ENCODE measurements at places on chromosomes 16 and 17. TPM values are rescaled to one million over a fixed set of nuclear protein-coding genes. Genes with fewer than 3 reads are reported as not detected.

The KRTAP4-5 gene
- total RNA-seq = not detected

The PLEKHH3 gene
- total RNA-seq = 102 TPM

The NSRP1 gene
- total RNA-seq = 38.4 TPM

The CDH5 gene
- 59.7 TPM for total RNA-seq

The CNEP1R1 gene
- 14.1 TPM for total RNA-seq

DNA sequence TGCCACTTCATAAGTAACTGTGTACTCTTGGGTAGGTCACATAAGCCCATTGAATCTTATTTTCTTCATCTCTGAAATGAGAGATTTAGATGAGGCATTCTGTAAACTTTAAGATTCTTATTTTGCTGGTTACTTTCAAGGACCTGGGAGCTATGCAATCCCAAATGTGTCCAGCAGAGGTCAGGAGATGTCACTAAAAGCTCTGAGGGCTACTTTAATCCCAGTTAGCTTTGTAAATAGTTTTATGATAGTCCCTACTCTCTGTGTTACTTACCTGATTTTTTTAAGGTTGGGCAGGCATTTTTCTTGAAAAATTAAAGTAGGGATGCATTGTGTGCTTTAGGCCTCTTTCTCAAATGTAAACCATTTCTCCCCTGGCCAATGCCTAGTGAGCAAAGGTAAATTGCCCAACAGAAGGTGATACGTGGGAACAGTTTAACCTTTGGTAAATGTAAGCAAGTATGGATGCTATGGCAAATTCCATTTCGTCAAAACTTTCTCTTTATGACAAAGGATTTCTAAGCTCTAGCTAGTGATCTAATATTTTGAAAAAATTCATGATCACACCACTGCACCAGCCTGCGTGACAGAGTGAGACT lies 57.1 kb upstream of the WSB1 start:
- no peaks in the 10 kb centered on the region for H3K27me3 ChIP-seq
- no peaks in the 10 kb centered on the region for H3K4me1 ChIP-seq
- H3K36me3 ChIP-seq = no peaks in the 10 kb centered on the region
- no peak overlapping the region for H3K4me3 ChIP-seq
- H3K27ac ChIP-seq = no peak overlapping the region

- H3K27ac ChIP-seq = peak overlapping the region; percentile 77
- peak; percentile 52 for DNase-seq
- H3K4me3 ChIP-seq = no peak overlapping the region
- H3K27me3 ChIP-seq = no peaks in the 10 kb centered on the region
- H3K36me3 ChIP-seq = no peaks in the 10 kb centered on the region
Measured at GRCh38 chr16:17377360-17378324, 93.1 kb downstream of the XYLT1 start.

- DNase-seq = peak; percentile 31
- H3K27me3 ChIP-seq = no peaks in the 10 kb centered on the region
- H3K27ac ChIP-seq = peak within 1 kb of the TSS; percentile 85
- no peaks in the 10 kb centered on the region for H3K36me3 ChIP-seq
Measured at GRCh38 chr16:81238296-81239011, at the start of gene BCO1. Gene BCO1 (plus strand): TSS chr16:81238689. CDS start chr16:81238909, 220 bp downstream.

GRCh38 chr17:55931446-55931845 lies 180.6 kb downstream of the PCTP start:
- no peaks in the 10 kb centered on the region for H3K4me1 ChIP-seq
- no peak overlapping the region for H3K27ac ChIP-seq
- H3K36me3 ChIP-seq = no peaks in the 10 kb centered on the region
- H3K4me3 ChIP-seq = no peak overlapping the region
- H3K27me3 ChIP-seq = no peaks in the 10 kb centered on the region
- DNase-seq = no peak

DNA sequence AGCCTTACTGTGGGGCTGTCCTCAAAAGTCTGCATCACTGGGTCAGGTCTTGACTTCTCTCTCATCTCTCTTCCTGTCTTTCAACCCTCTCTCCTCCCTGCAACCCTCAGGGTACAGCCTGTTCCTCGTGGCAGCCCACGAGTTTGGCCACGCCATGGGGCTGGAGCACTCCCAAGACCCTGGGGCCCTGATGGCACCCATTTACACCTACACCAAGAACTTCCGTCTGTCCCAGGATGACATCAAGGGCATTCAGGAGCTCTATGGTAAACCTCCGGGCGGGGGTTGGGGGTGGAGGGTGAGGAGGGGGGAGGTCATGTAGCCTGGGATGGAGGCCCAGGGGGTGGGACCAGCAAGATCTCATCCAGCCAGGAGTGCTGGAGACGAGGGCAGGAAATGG lies 12.7 kb downstream of the MMP2 start:
- peak overlapping the region; percentile 89 for H3K27ac ChIP-seq
- no peaks in the 10 kb centered on the region for H3K27me3 ChIP-seq
- H3K4me3 ChIP-seq = no peak overlapping the region
- DNase-seq = peak; percentile 61
- H3K36me3 ChIP-seq = no peaks in the 10 kb centered on the region
- H3K4me1 ChIP-seq = peaks cover 8% of the 10 kb centered on the region

DNA sequence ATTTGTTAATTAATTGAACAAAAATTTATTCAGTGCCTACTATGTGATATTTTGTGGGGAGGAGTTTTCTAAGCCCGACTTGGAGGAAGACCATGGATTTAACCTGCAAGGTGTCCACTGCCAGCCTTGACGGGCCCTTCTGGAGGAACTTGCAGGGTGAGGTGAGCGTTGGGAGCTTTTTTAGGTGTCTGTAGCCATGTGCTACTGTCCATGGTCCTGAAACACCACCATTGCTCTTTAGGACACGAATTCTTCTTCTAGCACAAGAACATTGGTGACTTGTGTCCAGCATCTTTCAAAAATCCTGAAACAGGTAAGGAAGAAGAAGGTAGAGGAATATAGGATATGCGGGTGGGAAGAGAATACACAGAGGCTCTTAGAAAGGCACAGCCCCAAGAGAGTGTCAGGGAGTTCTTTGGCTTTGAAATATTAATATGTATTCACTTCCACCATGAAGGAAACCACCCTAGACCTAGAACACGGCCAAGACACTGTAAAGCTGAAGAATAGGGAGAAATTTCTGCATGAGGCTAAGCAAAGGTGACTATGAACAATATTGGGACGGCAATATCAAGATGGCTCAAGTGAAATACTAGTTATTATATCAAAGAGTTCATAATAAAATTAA lies 27.9 kb upstream of the OR4D1 start:
- H3K36me3 ChIP-seq = no peaks in the 10 kb centered on the region
- no peaks in the 10 kb centered on the region for H3K4me1 ChIP-seq
- no peak for DNase-seq
- H3K4me3 ChIP-seq = no peak overlapping the region
- H3K27ac ChIP-seq = no peak overlapping the region

DNA sequence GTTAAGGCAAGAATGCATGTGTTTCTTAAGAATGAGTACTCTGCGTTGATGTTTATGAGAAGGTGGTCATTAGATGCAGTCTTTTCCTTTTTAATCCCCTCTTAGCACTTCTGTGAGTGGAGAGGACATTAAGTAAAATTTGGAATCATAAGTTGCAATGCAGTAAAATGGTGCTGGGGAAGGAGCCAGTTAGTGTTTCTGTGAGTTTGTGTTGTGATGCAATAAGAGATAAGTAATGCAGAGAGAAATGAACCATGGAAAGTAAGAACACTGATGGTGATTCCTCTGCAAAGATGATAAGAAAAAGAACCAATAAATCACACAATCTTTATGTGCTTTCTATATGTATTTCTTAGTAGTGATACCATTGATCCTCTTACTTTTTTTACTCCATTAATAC lies 20.0 kb downstream of the ABHD15 start:
- no peaks in the 10 kb centered on the region for H3K4me1 ChIP-seq
- H3K36me3 ChIP-seq = no peaks in the 10 kb centered on the region
- no peak for DNase-seq
- no peaks in the 10 kb centered on the region for H3K27me3 ChIP-seq
- no peak overlapping the region for H3K4me3 ChIP-seq

DNA sequence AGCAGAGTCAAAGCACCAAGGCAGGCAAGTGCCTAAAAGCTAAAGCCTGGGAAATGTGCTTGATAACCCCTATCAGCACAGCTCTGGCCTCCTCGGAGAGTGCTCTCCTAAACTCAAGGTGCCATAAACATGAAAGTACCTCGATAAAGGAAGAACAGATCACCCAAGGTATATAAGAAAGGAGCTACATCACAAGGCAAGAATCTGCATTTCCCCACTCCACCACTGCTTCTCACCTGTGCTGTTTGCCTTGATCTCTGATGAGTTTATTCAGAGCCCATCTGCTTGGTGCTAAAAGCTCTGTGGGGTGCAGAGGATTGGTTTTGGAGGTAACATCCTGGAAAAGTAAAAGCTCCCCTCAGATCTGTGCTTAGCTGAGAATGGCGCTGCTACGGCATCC lies 449.5 kb upstream of the CDH5 start:
- H3K4me3 ChIP-seq = no peak overlapping the region
- H3K36me3 ChIP-seq = no peaks in the 10 kb centered on the region
- H3K4me1 ChIP-seq = no peaks in the 10 kb centered on the region
- no peak overlapping the region for H3K27ac ChIP-seq
- no peak for DNase-seq
- no peaks in the 10 kb centered on the region for H3K27me3 ChIP-seq

GRCh38 chr17:62703776-62704380 lies 76.4 kb downstream of the MRC2 start:
- H3K4me3 ChIP-seq = peak overlapping the region; percentile 23
- peak; percentile 81 for DNase-seq
- no peaks in the 10 kb centered on the region for H3K4me1 ChIP-seq
- H3K27me3 ChIP-seq = no peaks in the 10 kb centered on the region
- peak overlapping the region; percentile 75 for H3K27ac ChIP-seq

GRCh38 chr17:35972066-35972465 lies 9.2 kb downstream of the CCL16 start:
- no peak for DNase-seq
- no peak overlapping the region for H3K4me3 ChIP-seq
- H3K4me1 ChIP-seq = no peaks in the 10 kb centered on the region
- H3K27me3 ChIP-seq = no peaks in the 10 kb centered on the region

DNA sequence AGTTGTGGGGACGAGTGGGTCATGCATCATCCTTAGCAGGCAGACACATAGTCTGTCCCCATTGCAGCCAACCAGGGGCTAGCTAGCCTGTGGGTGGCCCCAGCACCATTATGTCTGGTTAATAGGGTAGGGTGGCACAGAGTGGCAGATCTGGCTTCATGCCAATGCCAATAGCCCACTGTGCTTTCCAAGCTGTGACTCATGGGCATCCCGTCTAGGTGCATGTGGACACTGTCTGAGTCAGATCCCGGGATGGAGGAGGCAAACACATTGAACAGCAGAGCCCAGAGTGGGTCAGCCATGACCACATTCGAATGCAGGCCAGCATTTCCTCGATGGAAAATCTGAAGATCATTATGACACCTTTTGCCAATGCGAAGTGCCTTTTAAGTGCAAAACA lies 2.5 kb downstream of the HS3ST2 start:
- no peaks in the 10 kb centered on the region for H3K36me3 ChIP-seq
- no peak overlapping the region for H3K4me3 ChIP-seq
- H3K27ac ChIP-seq = no peak overlapping the region
- no peak for DNase-seq
- H3K4me1 ChIP-seq = peaks cover 13% of the 10 kb centered on the region

DNA sequence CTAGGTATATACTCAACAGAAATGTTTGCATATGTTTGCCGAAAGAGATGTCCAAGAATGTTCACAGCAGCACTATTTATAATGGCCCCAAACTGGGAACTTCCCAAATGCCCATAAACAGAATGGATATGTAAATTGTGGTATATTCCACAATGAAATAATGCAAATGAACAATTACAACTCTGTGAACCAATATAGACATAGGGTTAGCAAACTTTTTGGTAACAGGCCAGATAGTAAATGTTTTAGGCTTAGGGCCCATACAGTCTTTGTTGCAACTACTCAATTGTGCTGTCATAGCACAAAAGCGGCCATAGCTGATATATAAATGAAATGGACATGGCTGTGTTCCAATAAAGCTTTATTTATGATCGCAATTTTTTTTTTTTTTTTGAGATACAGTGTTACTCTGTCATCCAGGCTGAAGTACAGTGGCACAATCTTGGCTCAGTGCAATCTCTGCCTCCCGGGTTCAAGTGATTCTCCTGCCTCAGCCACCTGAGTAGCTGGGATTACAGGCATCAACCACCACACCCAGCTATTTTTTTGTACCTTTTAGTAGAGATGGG lies 16.5 kb downstream of the XYLT1 start:
- no peaks in the 10 kb centered on the region for H3K36me3 ChIP-seq
- no peak for DNase-seq

GRCh38 chr16:27824786-27825185 lies 238.7 kb downstream of the GSG1L start:
- H3K4me1 ChIP-seq = no peaks in the 10 kb centered on the region
- H3K27ac ChIP-seq = no peak overlapping the region
- no peaks in the 10 kb centered on the region for H3K27me3 ChIP-seq
- no peak overlapping the region for H3K4me3 ChIP-seq
- DNase-seq = no peak

DNA sequence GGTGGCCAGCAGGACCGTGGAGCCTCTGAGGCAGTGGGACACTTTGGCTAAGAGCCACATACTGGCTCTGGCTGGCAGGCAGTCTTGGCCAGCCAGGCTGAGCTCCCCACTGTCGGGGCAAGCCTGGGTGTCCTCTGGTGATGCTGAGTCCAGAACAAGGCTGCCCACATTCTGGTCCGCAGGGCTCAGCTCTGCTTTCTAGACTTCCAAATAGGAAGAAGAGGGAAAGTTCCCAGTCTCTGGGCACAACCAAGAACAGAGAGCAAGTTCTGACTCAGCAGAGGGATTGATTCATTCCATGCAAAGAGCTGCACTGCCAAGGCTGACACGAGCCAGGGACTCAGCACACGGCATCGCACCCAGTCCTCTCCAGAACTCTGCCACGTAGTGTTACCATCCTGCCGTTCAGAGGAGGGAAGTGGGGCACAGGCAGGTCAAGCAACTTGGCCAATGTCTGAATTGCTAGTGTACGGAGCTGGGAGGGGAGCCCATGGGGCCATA lies 58.9 kb downstream of the NOS2 start:
- no peak for DNase-seq
- H3K27ac ChIP-seq = no peak overlapping the region
- no peaks in the 10 kb centered on the region for H3K4me1 ChIP-seq
- no peak overlapping the region for H3K4me3 ChIP-seq

GRCh38 chr16:88084881-88085280 lies 133.6 kb downstream of the BANP start:
- H3K4me3 ChIP-seq = no peak overlapping the region
- H3K27ac ChIP-seq = peak overlapping the region; percentile 21
- no peaks in the 10 kb centered on the region for H3K27me3 ChIP-seq
- no peaks in the 10 kb centered on the region for H3K36me3 ChIP-seq
- DNase-seq = no peak

DNA sequence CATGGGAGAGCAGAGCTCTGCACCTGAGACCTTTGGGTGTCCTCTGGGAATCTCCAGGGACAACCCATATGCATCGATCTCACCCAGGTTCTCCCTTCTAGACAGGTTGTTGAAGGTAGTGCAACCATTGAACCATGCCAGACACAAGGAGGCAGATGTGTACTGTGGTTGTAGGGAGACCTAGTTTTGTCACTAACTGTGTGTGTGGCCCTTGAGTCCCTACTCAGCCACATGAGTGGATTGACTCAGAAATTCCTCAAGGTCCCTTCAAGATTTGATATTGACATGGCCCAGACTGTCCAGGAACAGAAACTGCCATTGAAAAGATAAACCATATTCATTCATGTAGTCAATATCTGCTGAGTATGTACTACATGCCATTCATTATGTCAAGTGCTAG lies 396.4 kb upstream of the CCL2 start:
- H3K36me3 ChIP-seq = no peaks in the 10 kb centered on the region
- no peaks in the 10 kb centered on the region for H3K27me3 ChIP-seq
- no peak overlapping the region for H3K27ac ChIP-seq

- no peak overlapping the region for H3K4me3 ChIP-seq
- H3K27ac ChIP-seq = no peak overlapping the region
- H3K4me1 ChIP-seq = no peaks in the 10 kb centered on the region
- H3K27me3 ChIP-seq = no peaks in the 10 kb centered on the region
- DNase-seq = no peak
- no peaks in the 10 kb centered on the region for H3K36me3 ChIP-seq
Measured at GRCh38 chr17:82983510-82984248, 95.7 kb upstream of the METRNL start.
